Natural killer cell (primary cell): ENCODE measurements at places on chromosomes 13 and 19. TPM values are rescaled to one million over a fixed set of nuclear protein-coding genes. Genes with fewer than 3 reads are reported as not detected.

- no peaks in the 10 kb centered on the region for H3K36me3 ChIP-seq
- no peaks in the 10 kb centered on the region for H3K27me3 ChIP-seq
- H3K27ac ChIP-seq = no peak overlapping the region
- H3K4me1 ChIP-seq = no peaks in the 10 kb centered on the region
- no peak overlapping the region for H3K4me3 ChIP-seq
Measured at GRCh38 chr13:47650209-47650608, 350.9 kb downstream of the SUCLA2 start.

The MBD3L3 gene
- not detected for total RNA-seq

- H3K36me3 ChIP-seq = no peaks in the 10 kb centered on the region
- no peak overlapping the region for H3K27ac ChIP-seq
- no peak for DNase-seq
Measured at GRCh38 chr13:95921485-95921884, 131.7 kb downstream of the UGGT2 start.

The TTYH1 gene
- total RNA-seq = 0.84 TPM

DNA sequence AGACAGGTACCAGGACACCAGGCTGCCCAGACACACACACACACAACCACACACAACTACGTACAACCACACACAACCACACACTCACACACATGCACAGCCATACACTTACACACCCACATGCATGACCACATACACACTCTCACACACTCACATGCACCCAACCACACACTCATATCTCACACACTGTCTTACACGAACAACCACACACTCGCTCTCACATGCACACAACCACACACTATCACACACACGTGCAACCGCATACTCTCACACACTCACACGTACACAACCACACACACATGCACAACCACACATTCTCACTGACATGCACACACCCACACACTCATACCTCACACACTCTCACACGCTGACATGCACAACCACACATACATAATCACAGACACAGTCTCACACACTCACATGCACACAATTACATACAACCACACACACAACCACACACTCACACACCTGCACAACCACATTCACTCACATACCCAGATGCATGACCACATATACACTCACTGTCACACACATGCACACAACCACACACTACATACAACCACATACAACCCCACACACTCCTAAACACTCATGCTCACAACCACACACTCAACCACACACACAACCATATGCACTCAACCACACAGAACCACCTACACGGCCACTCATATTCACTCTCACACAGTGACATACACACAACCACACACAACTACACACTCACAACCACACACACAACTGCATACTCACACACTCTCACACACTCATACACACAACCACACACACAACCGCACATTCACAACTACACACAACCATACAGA is 7.6 kb upstream of the SLC7A10 start:
- H3K4me1 ChIP-seq = peaks cover 8% of the 10 kb centered on the region
- H3K27ac ChIP-seq = no peak overlapping the region

DNA sequence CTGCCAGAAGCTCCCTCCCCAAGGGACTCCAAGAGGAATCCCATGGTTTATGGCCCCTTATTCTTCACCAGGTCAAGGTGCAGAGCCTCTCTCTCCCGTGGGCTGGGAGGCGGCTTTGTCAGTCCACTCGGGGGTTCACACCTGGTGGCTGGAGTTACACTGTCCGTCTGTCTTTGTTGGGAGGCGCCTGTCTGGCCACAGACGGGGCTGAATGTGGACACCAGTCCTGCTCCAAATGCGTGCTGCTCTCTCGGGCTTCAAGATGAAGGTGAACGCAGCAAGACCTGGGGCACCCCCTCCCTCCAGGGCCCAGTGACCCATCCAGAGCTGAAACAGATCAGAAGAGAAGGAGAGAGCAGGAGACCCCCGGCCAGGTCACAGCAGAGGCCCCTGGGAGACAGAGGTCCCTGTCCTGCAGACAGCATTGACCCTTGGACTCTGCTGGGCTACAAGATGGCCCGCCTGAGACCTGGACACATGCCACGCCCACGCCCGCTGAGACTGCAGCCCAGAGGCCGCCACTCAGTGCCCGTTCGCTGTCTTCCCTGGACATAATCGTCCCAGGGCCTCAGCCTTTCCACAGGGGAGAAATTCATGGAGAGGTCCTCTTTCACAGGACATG is 29.9 kb upstream of the TUBGCP3 start:
- no peaks in the 10 kb centered on the region for H3K36me3 ChIP-seq
- no peak overlapping the region for H3K27ac ChIP-seq
- no peaks in the 10 kb centered on the region for H3K4me1 ChIP-seq
- H3K4me3 ChIP-seq = no peak overlapping the region
- H3K27me3 ChIP-seq = no peaks in the 10 kb centered on the region
- DNase-seq = no peak

DNA sequence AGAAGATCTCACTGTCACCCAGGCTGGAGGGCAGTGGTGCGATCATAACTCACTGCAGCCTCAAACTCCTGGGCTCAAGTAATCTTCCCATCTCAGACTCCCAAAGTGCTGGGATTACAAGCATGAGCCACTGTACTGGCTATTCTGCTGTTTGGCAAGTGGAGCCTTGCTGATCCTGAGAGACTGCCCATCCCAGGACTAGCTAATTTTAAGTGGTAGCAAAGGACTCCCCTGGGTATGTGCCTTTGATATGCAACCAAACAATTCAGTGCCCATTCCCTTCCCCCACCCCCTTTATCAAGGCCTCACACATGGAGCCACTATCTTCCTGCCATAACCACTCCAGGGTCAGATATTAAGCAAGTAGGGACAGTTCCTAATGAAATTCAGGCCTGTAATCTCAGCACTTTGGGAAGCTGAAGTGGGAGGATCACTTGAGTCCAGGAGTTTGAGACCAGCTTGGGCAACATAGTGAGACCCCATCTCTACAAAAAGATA is 17.0 kb upstream of the ZNF460 start:
- peaks cover 7% of the 10 kb centered on the region for H3K36me3 ChIP-seq
- no peaks in the 10 kb centered on the region for H3K4me1 ChIP-seq
- no peak overlapping the region for H3K4me3 ChIP-seq
- no peak overlapping the region for H3K27ac ChIP-seq
- DNase-seq = no peak

The ZNF878 gene
- total RNA-seq = 0.54 TPM

The ALKBH7 gene
- total RNA-seq = 30.4 TPM

- no peaks in the 10 kb centered on the region for H3K4me1 ChIP-seq
- no peak for DNase-seq
- H3K27me3 ChIP-seq = no peaks in the 10 kb centered on the region
- no peak overlapping the region for H3K4me3 ChIP-seq
Measured at GRCh38 chr19:19098703-19099632, 35.2 kb downstream of the SLC25A42 start.

The ZNF492 gene
- 0.40 TPM for total RNA-seq

The COMP gene
- total RNA-seq = not detected

DNA sequence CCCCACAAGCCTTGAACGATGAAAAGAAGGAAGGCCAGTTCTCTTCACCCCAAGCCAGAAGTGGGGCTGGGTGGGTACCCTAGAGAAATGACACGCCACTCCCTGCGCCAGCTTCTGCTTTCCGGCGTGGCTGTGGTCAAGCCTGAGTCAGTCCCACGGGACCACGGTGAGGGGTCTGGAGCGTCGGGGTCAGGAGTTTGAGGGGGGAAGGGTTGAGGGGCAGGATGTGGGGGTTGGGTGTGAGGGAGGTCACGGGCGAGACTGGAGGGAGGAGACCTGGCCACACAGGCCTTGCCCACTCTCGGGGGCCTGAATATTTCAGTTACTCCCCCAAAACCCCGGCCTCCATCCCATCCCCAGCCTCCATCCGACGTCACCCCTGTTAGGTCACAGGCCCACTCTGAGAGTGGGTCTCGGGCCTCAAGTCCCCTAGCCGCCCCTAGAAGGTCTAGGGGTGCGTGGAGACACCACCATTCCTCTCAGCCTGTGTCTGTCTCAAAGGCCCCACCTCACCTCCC is 500 bp upstream of the IFI30 start:
- no peaks in the 10 kb centered on the region for H3K27me3 ChIP-seq
- H3K4me3 ChIP-seq = peak overlapping the region; percentile 50
- peaks cover 67% of the 10 kb centered on the region for H3K4me1 ChIP-seq
- DNase-seq = peak; percentile 31
- peaks cover 13% of the 10 kb centered on the region for H3K36me3 ChIP-seq
- peak overlapping the region; percentile 86 for H3K27ac ChIP-seq

GRCh38 chr19:10339380-10339960 is at the start of gene ICAM3:
Gene ICAM3 (minus strand): TSS chr19:10339624. CDS start chr19:10339614, 10 bp downstream.
- peak within 1 kb of the TSS; percentile 80 for H3K27ac ChIP-seq
- no peaks in the 10 kb centered on the region for H3K27me3 ChIP-seq
- DNase-seq = peak; percentile 49
- peaks cover 9% of the 10 kb centered on the region for H3K36me3 ChIP-seq
- H3K4me3 ChIP-seq = peak within 1 kb of the TSS; percentile 87
- H3K4me1 ChIP-seq = peaks cover 34% of the 10 kb centered on the region

DNA sequence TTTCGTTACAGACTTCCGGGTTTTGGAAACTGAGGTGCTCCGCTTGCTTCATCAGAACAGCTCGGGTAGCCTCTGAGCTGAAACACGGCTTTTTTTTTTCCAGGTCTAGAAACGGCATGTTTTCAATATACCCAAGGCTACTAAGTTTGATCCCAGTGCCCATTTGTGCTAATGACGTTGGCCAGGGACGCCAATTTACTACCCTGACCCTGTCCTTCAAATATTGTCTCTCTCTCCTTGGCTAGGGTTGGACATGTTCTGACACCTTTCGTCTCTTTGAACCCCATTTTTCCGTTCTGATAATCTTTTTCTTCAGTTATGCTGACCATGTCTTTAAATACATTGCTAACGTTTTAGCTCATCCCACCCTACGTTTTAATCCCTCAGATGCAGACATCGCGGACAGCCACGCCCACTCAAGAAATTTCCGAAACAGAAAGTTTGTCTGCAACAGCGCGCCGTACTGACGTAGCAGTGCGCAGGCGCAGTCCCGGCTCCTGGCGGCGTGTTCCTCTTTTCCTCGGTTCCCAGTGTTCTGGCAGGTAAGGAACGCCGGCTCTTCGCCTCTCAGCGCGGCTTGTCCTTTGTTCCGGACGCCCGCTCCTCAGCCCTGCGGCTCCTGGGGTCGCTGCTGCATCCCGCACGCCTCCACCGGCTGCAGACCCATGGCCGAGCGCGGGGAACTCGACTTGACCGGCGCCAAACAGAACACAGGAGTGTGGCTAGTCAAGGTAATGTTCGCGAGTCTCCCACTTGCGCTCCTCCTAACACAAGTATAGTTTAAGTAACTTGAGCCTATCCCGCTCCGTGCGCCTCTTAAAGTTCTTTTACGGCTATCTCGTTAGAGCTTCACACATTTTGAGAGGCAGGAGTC is at the start of gene GTF2F2:
Gene GTF2F2 (plus strand): TSS at position 520 of the 874 bp plus-strand sequence. CDS start 146 bp downstream, at position 666.
- H3K27ac ChIP-seq = peak within 1 kb of the TSS; percentile 92
- H3K4me1 ChIP-seq = peaks cover 12% of the 10 kb centered on the region
- H3K27me3 ChIP-seq = no peaks in the 10 kb centered on the region
- peak; percentile 95 for DNase-seq

The RXFP2 gene
- not detected for total RNA-seq

The AMER2 gene
- not detected for total RNA-seq

DNA sequence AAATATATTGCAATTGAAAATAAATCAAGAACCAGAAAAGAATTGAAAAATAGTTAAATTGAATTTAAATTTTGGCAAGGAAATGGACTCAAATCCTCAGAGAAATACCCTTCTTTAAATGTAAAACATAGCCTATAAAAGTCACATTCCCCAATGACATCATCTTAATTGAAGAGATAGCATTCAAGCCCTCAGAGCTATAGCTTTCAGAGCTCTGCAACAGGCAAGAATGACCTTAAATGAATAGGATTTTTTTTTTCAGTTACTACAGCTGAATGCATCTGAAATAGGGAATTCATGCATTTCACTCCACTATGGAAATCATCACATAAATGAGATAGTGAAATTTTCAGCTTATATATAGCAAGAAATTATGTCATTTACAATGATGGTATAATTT is 1049.0 kb downstream of the OLFM4 start:
- DNase-seq = no peak
- H3K4me3 ChIP-seq = no peak overlapping the region
- H3K27ac ChIP-seq = no peak overlapping the region
- H3K27me3 ChIP-seq = no peaks in the 10 kb centered on the region
- H3K4me1 ChIP-seq = no peaks in the 10 kb centered on the region
- H3K36me3 ChIP-seq = no peaks in the 10 kb centered on the region

- H3K36me3 ChIP-seq = no peaks in the 10 kb centered on the region
- peak overlapping the region; percentile 68 for H3K27ac ChIP-seq
- H3K4me1 ChIP-seq = peaks cover 55% of the 10 kb centered on the region
- H3K4me3 ChIP-seq = no peak overlapping the region
- DNase-seq = no peak
Measured at GRCh38 chr19:45170146-45171106, 7.6 kb downstream of the TRAPPC6A start.

The PLVAP gene
- 0.53 TPM for total RNA-seq

DNA sequence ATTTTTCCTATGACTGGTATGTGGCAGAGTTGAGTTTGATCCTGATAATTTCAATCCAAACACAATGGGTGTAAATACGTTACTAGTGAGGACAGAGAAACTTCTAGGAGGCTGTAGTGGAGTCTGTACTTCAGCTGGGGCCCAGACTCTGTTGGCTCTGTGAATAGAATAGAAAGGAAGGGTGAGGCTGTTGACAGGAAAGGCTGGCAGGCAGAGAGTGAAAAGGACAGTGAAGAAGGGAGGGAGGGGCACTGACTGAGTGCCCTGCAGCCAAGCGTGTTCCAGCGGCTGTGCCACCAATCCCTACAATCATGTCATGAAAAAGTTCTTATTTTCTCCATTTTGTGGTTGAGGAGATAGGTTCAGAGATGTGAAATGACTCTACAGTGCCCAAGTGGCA is 80.5 kb downstream of the MBNL2 start:
- no peak overlapping the region for H3K27ac ChIP-seq
- H3K4me3 ChIP-seq = no peak overlapping the region
- no peak for DNase-seq
- no peaks in the 10 kb centered on the region for H3K27me3 ChIP-seq
- H3K4me1 ChIP-seq = peaks cover 12% of the 10 kb centered on the region
- H3K36me3 ChIP-seq = no peaks in the 10 kb centered on the region

DNA sequence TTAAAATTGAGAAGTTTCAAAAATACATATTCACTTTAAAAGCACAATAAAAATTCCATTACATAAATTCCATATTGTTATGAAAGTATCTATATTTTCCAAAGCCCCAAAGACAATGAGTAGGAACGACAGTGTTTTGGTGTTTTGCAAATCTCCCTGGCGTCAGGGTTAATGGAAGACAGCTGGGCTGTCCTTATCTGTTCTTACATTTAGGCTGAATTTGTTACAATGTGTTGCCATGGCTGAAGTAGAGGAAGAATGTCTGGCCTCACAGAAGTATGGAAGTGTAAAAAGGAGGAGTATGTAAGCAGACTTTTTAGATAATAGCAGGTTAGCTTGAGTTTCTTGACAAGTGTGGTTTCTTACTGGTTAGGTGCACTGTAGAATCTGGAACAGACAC is 124.4 kb upstream of the SPATA13 start:
- H3K4me1 ChIP-seq = no peaks in the 10 kb centered on the region
- H3K27ac ChIP-seq = no peak overlapping the region
